ENCODE measurements at places on chromosomes 11 and 22.
A peak's percentile ranks its signal among the peaks of the same experiment; 100 is the strongest.

DNA sequence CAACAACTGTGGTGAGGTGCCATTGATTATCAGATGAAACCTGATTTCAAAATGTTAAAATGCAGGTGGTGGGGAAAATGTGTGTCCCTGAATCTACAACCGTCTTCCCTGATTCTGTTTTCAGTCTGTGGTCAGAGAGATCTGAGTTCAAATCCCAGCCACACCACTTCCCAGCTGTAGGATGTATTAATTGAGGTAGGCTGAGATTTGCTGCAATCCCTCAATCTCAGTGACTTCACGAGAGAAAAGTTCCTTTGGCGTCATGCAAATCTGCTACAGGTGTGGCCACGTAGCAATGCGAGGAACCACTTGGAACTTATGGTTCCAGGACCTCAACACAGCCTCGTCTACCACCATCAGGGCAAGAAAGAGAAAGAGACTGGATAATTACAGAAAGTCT lies 56.2 kb downstream of the BCL2L13 start:
- no peak for DNase-seq

DNA sequence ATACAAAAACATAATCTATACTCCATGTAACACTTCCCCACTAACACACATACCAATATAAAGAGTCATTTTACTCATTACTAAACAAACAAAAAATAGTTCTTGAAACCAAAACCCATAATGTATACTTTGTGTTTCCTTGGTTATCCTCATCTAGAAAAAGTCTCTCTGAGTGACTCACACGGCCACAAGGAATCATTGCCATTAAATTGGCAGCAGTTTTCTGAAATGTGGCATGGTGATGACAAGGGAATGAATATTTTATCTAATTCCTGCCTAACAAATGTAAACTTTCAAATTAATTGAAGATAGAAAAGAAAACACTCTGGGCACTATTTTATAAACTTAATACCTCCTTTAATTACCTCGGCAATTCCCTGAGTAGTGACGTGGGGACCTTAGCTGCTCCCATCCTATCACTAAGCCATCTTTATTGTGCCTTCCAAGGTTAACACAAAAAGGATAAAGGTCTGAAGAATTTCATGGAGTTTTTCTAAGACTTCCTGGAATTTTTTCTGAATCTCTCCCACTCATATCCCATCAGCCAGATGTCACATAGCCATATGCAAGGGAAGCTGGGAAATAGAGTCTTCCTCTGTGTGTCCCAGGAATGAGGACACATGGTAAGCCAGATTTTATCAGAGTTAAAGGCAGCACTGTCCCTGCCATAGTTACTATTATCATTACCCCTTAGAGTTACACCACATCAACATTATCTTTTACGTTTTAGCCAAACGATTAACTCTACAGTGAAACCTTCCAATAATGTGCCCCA lies 857.2 kb upstream of the TENM4 start:
- DNase-seq, result no peak

GRCh38 chr22:32322986-32323385 lies 34.7 kb upstream of the RFPL3 start:
- no peak for DNase-seq

GRCh38 chr11:123386796-123387510 lies 43.1 kb upstream of the GRAMD1B start:
- DNase-seq, result no peak

DNA sequence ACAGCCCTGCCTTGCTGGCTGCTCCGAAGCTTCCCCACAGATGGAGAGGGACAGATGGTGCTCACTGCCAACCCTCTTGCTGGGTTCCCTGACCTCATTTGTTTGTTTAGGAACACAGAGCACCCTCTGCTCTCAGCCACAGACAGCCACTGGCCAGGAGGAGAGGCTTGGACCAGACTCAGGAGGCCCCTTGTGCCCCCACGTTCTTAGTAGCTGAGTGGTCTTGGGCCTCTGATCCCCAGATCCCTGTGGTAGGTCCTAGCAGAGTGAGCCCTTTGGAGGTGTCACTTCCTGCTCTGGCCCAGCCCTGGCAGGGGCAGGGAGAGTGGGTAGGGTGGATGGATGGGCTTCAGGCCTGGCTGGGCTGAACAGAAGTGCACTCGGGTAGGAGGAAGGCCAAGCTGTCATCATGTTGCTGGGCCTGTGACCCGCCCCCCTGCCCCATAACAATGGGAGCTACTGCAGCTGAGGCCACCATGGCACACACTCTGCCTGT lies 84.0 kb downstream of the DHCR7 start:
- DNase-seq, result no peak

DNA sequence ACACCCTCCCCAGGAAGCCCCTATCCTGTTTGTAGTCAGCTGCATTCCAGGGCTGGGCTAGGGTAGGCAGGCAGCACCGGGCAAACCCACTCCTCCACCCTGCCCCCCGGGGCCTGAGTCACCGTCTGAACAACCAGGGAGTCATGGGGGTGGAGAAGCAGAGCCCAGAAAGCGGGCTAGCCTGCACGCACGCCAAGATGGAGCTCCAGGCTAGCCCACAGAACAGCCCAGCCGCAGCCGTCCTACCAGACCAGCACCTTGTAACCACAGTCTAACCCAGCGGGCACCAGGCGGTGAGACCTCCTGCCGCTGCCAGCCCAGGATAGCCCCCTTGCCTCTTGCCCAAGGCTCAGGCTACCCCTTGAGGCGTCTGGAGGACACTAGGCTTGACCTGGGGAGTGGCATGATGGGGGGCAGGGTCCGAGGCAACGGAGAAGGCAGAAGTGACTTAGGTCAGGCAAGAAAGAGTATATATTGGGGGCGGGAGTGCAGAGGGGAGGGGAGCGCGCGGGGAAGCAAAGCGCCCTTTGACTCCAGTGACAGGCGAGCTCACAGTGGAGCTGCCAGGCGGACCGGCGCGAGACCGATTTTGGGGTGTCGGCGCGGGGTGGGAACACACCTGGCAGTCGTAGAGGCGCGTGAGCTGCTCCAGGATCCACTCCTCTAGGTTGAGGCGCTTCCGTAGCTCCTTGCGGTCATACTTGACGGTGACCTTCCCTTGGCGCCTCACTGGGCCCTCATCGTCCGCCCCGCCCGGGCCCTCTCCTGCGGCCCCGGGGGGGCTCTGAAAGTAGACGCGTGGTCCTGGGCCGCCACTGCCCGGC lies 734 bp downstream of the PPP1R14B start:
- peak; percentile 94 for DNase-seq

DNA sequence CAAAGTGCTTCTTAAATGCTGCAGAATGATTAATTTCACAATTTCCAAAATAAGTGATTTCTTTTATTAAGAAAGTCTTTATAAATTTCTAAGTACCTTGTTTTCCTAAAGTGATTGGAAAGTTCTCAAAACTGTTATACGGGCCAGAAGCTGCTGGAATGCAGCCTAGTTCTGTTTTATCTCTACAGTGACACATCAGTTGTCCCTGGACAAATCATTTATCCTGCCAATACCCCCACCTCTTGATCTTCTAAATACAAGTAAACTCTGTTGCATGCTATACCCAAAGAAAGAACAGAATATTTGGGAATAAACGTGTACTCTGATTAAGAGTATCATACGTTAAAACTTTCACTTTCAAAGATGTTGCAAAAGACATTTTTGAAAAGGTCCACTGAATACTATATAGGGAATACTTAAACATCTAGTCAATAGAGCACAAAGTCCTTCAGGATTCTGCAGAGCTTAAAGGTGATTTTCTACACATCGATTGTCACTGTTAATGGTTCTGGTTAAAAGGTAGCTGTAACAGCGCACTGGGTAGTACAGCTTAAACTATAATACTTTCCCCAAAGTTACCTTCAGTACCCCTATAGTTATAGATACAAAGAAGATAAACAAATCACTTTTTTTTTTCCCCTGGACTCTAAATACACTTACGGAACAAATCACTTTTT lies 92.1 kb upstream of the APOA1 start:
- no peak for DNase-seq

GRCh38 chr11:83158965-83159901 lies 2.3 kb downstream of the PCF11 start:
- no peak for DNase-seq

GRCh38 chr11:7079545-7080135 lies 9.2 kb upstream of the RBMXL2 start:
- no peak for DNase-seq

GRCh38 chr11:1845561-1846452 lies 7.0 kb downstream of the TNNI2 start:
- DNase-seq, result no peak

DNA sequence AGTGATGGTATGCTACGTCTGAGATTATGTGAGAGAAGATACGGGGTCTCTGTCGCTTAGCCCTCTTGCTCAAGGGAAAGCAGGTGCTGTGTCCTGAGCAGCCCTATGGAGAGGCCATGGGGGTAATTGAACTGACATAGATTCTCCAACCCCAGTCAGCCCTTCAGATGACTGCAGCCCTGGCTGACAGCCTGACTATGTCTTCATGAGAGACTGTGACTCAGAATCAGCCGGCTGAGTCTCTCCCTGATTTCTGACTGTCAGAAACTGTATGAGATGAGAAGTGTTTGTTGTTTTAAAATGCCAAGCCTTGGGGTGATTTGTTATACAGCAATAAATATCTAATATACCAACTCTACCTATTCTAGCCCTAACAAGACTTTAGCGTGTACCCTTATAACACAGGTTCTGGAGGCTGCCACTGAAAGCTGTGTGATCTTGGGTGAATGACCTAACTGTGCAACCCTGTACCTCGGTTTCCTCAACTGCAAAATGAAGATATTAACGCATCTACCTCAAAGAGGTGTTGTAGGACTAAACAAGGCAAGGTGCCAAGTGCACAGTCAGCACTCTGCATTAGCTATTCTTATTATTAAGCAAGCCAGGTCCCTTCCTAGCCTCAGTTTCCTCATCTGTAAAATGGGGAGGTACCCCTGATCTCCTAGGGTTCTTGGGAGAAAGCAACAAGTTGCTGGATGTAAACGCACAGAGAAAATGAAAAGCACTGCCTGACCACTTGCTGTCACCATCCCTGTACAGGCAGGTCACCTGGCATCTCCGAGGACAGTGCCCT lies 24.9 kb downstream of the SLC43A1 start:
- DNase-seq, result no peak

- no peak for DNase-seq
Measured at GRCh38 chr11:8178297-8178696, 9.5 kb upstream of the RIC3 start.
